ENCODE measurements at places on chromosomes 13 and 19.

GRCh38 chr19:23318143-23318542 lies 67.9 kb upstream of the ZNF724 start:
- DNase-seq = no peak

- no peak for DNase-seq
Observed at GRCh38 chr19:2176337-2176994, 12.7 kb downstream of the DOT1L start.

GRCh38 chr13:104949840-104950740 lies 1585.4 kb downstream of the EFNB2 start:
- DNase-seq = no peak

DNA sequence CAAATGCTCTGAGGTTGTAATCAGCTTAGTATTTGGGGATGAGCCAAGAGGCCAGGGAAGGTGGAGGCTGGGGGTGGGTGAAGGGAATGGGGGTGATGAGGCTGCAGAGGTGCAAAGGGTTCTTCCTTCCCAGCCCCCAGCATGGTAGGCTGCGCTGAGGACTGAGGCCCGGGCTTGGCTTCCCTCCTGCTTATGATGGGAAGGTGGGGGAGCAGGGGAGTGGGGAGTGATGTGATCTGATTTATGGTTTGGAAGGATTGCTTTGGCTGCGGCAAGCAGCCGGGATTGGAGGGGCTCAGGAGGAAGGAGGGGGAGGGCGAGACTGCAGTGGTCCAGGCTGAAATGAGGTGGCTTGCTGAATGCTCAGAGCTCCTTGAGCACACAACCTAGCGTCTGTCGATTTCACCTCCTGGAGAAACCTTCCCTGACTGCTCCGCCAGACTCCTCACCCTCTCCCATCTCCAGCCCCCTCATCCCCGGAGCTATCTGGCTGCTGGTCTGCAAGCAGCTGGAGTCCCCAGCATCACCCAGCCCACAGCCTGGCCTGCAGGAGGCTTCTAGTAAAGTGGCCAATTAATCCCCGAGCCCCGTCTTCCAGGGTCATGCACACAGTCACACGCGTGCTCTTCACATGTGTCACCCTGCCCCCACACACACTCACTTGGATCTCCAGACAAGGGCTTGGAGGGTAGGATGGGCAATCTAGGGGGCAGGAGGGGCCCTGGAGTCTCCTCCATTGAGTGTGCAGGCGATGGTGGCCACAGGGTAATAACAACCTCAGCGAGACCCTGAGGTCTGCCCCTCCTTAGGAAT lies 757 bp upstream of the CLEC11A start:
- no peak for DNase-seq

GRCh38 chr13:33910255-33910654 lies 92.3 kb downstream of the RFC3 start:
- no peak for DNase-seq

GRCh38 chr19:56139847-56140582 lies 1.1 kb upstream of the ZNF444 start:
- no peak for DNase-seq

DNA sequence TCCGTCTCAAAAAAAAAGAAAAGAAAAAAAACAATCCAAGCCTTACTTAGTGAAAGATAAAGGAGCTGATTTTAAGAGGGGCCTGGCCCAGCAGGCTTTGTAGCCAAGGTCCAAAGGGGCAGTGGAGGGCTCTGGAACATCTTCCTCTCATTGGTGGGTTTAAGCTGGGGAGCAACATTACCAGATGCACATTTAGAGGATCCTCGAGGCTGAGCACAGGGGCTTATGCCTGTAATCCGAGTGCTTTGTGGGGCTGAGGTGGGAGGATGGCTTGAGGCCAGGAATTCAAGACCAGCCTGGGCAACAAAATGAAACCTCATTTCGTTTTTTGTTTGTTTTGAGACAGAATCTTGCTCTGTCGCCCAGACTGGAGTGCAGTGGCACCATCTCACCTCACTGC lies 8.0 kb upstream of the TMEM160 start:
- no peak for DNase-seq

DNA sequence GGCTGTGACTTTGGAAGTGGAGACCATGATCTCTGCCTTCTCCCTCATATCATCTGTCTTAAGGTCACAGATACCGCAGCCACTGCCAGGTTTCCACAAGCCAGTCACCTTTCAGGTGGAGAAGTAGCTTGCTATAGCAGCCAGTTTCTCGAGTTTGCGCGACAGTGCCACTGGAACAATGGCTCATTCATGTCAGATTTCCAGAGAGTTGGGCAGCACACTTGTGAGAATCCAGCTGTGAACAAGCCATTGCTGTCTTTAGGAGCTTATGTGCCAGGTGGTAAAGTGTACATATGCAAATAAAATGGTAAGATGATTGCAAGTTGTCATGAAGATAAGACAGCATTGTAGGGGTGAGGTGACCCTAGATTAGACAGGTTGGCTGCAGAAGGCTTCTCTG lies 22.3 kb downstream of the GARRE1 start:
- DNase-seq = no peak

DNA sequence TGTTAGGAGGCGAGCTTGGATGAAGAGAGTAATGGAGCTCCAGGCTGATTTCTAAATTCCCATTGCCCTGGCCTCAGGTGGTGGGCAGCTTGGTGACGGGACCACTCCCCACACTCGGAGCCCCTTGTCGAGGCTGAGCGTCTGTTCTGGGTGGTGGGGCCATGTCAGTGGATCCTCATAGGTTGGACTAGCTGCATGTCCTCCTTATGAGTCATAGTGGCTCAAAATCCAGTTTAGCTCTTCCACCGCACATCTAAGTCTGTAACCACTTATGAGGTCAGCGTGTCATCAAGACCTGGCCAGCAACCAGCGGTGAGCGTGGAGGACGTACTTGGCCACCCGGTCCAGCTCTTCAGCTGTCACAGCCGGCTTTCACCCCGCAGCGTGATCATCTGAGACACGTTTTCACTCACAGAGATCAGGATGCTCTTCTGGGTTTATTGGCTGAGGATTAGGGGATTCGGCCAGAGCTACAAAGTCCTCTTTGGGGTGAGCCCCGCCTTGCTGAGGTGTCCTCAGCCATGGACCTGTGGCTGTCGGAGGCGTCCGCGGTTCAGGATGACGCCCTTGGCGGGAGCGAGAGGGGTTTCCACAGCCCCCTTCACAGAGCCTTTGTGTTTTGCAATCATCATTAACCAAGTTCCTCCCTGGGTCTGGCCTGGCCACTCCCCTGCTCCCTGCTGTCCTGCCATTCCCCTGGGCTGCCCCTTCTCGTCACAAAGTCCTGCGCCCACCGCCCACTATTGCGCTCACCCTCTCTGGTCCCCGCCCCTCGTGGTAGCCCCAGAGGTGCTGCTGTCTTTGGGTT lies 41.9 kb downstream of the ADPRHL1 start:
- no peak for DNase-seq

DNA sequence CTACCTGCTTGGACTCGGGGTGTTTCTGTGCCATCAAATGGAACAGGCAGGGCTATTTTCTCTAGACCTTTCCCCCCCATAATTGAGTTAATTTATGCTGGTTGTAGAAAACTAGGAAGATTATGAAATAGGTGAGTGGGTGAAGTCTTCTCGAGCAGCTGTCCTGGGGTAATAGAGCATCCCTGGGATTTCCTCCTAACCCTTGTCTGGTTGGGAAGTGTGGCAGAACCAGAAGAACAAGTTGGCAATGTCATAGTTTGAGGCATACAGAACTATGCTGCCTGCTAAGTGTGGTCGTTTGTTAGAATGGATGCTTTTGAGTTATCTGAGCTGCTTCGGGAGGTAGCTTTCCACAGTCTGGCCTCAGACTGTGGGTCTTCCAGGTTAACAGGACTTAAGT lies 3.7 kb downstream of the GATAD2A start:
- no peak for DNase-seq

- DNase-seq = no peak
Observed at GRCh38 chr13:100330662-100331061, 241.8 kb downstream of the PCCA start.

DNA sequence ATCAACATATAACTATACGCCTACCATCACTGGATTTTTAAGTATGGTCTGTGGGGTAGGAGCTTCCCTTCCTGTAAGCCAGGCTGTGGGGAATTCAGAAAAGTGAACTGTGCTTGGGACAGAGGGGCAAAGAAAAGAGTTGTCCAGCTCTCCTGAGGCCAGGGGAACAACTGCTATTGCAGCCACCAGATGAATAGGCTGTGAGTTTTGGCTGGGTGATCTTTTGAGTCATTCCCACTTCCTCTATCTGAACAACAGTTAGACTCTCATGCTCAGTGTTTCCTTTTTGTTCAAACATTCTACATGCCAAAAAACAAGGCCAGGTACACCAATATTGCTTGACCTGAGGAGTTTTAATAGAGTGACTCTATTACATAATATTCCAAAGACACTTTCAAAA lies 426.2 kb upstream of the DACH1 start:
- no peak for DNase-seq

DNA sequence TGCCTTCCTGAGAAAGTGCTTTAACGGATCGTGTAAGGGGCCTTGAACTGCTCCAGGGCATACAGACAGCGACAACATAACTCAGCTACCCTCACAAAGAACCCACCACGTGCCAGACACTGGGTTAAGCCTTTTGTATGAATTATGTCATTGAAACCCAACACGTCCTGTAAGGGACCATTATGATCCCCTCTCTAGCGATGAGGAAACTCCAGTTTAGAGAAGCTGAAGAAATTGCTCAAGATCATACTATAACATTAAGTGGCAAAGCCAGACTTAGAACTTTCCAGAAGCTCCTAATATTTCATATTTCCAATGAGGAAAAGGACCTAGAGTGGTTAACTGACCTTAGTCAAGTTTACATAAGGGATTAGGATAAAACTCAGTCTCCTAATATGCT lies 57.0 kb upstream of the RAP2A start:
- no peak for DNase-seq

DNA sequence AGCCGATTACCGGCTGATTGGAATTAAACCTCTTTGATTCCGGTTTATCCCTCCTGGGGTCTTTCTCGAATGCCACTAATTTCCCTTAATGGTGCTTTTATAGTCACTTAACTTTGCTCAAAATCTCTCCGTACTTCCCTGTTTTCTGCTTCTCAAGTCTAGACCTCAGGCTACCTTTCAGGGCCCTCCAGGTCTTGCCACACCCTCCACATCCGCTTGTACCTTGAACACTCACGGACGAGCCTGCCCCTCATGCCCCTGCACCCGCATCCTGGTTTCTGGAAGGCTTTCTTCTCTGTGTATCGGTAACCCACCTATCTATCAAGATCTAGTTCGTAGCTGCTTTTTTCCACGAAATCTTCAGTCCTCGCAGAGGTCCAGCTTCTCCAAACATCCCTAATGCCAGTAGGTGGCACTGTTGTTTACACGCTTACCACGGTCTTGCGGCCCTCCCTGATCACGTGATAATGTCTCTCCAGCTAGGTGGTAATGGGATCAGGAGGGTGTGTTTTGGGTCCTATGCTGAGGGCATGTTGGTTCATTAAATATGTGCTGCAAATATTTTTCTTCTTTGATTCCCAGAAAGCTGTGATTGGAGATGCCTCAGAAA lies 13.8 kb downstream of the ATP12A start:
- peak; percentile 9 for DNase-seq

GRCh38 chr13:27933118-27933517 lies 13.3 kb downstream of the PDX1 start:
- no peak for DNase-seq

- no peak for DNase-seq
Observed at GRCh38 chr13:97445522-97446187, 11.7 kb downstream of the RAP2A start.

- DNase-seq = no peak
Observed at GRCh38 chr19:541699-542098, 2.2 kb upstream of the GZMM start.

- no peak for DNase-seq
Observed at GRCh38 chr13:30354493-30355383, 47.4 kb upstream of the KATNAL1 start.

- DNase-seq = no peak
Observed at GRCh38 chr19:35890113-35890650, 10.2 kb downstream of the NFKBID start.

- DNase-seq = no peak
Observed at GRCh38 chr13:51329606-51330005, 9.9 kb upstream of the SERPINE3 start.

DNA sequence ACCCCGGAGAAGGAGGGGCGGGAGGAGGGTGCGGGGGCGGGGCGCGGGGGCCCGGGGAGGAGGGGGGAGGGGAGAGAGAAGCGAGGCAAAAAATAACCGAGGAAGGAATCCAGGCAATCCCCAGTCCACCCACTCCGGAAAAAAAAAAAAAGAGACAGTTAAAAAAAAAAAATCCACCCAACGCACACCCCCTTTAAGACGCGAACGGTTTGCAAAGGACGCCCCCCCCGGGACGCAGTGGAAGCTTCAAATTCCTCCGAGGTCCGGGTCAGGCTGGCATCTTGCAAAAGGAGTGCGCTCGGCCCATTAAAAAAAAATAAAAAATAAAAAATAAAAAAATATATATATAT lies at the start of gene CACNA1A:
Gene CACNA1A (minus strand): TSS at position 9 of the 350 bp plus-strand sequence. CDS start 255 bp downstream, outside the sequence.
- DNase-seq = no peak

GRCh38 chr13:73259061-73260017 lies 200.5 kb downstream of the KLF5 start:
- DNase-seq = no peak

- no peak for DNase-seq
Observed at GRCh38 chr13:112902669-112903068, 66.3 kb upstream of the MCF2L start.

- DNase-seq = no peak
Observed at GRCh38 chr13:59236309-59236919, 927.3 kb downstream of the DIAPH3 start.

- no peak for DNase-seq
Observed at GRCh38 chr19:28297586-28298157, 915.3 kb downstream of the UQCRFS1 start.

GRCh38 chr19:5880604-5881078 lies 10.3 kb upstream of the FUT5 start:
- DNase-seq = no peak

DNA sequence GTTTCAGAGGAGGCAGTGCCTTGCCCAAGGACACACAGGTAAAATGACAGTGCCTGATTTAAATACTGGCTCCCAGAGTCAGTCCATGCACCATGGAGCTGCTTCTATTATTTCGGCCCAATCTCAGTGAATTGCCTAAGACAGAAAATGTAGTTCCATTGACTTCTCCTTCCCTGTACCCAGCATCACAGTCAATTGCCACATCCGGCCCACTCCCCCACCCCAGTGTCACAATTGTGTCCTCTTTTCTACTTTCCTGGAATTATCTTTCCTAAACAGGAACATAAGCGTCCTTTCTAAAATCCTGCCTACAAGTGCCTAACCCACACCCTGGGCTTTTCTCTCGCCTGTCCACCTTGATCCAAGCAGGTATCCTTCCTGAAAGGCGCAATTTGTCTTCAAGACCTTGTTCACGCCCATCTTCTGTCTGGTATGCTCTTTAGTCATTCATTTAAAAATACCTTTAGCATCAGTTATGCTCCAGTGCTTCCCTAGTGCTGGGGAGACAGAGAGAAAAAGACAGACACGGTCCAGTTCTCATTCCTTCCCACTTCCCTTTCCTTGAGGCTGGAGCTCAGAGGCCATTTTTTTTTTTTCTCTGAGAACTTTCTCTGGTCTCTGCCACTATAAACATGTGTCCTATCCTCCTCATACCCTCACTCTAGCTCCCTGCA lies 411.4 kb downstream of the LIG4 start:
- DNase-seq = no peak

All from T-cell (primary cell).